ENCODE measurements at places on chromosomes 5 and 9.
A peak's percentile ranks its signal among the peaks of the same experiment; 100 is the strongest.

- no peak for DNase-seq
These were observed 219.6 kb downstream of the WDR70 start for GRCh38 chr5:37598733-37599132.

GRCh38 chr5:61309115-61309514 lies 22.9 kb upstream of the ZSWIM6 start:
- no peak for DNase-seq

- no peak for DNase-seq
These were observed 25.1 kb downstream of the CACNA1B start for GRCh38 chr9:137902646-137903045.

GRCh38 chr5:142663246-142663645 lies 22.6 kb downstream of the FGF1 start:
- no peak for DNase-seq

DNA sequence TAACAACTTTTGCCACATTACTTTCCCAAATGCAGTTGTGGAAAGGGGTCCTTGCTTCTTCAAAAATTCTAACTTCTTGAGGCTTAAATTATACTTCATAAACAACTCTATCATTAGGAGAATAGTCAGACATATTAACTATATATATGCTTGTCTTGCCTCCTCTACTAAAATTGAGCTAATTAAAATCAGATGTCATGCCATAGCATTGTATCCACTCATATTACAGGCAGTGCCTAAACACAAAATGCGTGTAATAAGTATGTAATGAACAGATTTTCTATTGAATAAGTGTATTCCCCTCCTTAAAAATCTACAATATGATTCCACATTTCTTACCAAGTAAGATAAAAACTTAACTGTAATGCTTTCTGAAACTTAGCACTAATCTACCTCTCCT lies 204.5 kb downstream of the PLK2 start:
- no peak for DNase-seq

DNA sequence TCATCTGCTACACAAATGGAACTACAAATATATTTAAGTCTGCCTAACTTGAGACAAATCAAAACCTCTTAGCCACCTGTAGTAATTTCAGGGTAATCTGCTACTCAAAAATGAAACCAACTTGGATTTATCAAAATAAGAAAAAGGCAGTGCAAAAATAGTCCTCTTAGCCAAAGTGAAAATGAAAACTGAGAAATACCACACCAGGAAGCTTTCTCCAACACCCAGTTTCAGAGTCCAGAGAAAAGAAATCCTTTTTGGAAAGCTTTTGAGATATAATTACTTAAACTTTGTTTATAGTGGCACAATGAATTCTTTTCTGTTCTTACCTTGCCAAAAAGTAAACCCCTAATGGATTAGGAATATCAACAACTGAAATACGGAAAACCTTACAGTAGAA lies 990.4 kb downstream of the EFNA5 start:
- peak; percentile 7 for DNase-seq

DNA sequence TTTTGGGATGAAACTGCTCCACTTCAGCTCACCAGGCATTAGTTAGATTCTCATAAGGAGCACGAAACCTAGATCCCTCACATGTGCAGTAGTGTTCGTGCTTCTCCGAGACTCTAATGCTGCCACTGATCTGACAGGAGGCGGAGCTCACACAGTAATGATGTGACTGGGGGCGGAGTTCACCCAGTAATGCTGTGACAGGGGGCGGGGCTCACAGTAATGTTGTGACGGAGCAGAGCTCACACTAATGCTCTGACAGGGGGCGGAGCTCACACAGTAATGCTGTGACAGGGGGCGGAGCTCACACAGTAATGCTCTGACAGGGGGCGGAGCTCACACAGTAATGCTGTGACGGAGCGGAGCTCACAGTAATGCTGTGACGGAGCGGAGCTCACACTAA lies 27.1 kb upstream of the LRRC14B start:
- DNase-seq = no peak

GRCh38 chr5:134005417-134006061 lies 764 bp upstream of the VDAC1 start:
- peak; percentile 54 for DNase-seq

- no peak for DNase-seq
These were observed 28.7 kb downstream of the TLE4 start for GRCh38 chr9:79600466-79600865.

DNA sequence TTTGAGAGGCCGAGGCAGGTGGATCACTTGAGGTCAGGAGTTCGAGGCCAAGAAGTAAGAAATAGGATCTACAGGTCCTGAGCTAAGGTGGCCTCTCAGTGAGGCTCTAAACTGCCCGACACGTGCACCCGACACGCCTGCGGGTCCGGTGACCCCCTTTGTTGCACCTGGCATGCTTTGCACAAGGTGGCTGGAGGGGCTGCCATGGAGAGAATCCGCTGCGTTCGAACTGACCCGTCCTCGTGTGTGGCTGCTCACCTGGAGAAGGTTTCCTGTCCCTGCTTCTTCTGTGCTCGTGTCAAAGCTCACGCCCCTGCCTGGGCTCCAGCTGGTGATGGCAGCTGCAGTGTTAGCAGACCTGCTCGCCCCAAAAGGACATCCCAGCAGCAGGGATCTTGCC lies 5.7 kb upstream of the OLFM1 start:
- DNase-seq = no peak

GRCh38 chr5:57986761-57987341 lies 473.0 kb downstream of the PLK2 start:
- DNase-seq = no peak

DNA sequence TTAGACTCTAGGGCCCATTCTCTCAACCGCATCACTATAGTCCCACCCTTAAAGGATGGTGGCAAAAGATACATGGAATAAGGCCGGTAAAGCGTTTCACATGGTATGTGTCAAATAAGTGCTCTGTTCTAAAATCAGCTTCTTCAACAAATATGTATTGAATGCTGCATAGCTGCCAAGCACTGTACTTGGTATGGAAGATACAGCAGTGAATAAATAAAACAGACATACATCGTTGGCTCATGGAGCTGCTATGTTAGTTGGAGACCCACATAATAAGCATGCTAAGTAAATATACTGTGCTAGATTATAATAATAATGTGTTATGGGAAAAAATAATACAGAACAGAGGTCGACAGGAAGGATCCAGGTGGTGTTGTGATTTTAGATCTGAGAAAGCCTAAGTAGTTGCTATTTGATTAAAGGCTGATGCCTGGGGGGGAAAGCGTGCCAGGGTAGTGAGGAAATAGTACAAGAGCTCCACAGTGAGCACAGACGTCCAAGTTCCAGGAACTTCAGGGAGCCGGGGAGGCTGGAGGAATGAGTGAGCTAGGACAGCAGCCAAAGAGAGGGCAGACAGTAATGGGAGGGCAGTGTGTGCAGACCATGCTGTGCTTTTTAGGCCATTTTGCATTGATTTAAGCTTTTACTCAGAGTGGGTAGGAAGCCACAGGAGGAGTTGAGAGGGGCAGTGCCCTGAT lies 93.7 kb downstream of the JAKMIP2 start:
- DNase-seq = no peak

DNA sequence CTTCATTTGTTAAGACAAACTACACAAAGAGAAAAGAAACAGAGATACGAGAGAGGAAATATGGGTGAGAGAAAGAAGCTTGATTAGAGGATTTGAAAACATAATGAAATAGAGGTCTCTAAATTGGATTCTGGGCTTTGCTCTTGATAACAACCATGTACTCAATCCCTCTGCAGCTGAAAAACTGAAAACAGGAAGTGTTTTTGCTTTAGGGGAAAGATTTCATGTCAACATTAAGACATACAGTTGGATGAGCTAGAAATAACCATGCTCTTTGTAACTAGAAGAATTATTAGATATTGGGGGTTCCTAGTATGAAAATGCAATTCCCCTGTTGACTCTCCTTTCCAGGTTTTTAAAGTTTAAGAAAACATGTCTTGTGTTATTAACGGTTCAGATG lies 21.9 kb downstream of the CRHBP start:
- DNase-seq = no peak

GRCh38 chr9:90921104-90921503 lies 119.5 kb downstream of the SYK start:
- DNase-seq = no peak

- no peak for DNase-seq
These were observed at the start of gene CD180 for GRCh38 chr5:67196537-67197059. TSS of gene CD180 (minus strand) at chr5:67196799. CDS start at chr5:67196641, 158 bp downstream.

DNA sequence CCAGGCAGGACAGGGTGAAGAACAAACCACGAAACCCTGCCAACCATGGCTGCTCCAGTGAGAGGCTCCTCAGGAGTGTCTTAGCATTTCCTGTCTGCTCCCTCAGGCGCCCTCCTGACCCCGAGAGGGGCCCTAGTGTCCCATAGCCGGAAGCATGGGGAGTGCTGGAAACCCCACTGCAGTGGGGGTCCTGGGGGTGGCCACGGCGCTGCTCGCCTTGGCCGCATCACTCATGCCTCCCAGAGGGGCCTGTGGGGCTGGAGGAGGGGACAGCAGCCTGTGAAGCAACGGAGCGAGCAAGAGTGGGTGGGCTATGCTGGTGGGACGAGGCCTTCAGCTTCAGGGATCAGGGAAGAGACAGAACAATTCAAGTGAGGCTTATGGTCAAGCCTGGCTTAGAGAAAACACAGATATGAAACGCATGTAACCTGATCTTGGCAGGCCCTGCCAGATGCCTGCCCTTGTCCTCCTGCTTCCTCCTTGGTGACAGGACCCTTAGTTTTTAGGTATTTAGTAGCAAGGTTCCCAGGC lies 219.1 kb downstream of the FANCC start:
- no peak for DNase-seq

GRCh38 chr9:134733480-134734232 lies 92.1 kb downstream of the COL5A1 start:
- no peak for DNase-seq

DNA sequence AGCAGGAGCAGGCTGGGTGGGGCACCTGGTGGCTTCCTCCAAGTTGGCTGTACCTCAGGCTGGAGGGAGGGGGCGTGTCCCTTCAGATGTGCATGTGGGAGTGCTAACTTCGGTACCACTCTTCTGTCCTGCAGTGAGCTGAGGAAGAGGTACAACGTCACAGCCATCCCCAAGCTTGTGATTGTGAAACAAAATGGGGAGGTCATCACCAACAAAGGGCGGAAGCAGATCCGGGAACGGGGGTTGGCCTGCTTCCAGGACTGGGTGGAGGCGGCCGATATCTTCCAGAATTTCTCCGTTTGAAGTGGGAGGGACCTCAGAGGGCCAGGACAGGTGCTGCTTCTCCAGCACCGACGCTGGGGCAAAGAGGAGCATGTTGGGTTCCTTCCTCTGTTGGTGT lies 9.3 kb downstream of the NXNL2 start:
- no peak for DNase-seq

DNA sequence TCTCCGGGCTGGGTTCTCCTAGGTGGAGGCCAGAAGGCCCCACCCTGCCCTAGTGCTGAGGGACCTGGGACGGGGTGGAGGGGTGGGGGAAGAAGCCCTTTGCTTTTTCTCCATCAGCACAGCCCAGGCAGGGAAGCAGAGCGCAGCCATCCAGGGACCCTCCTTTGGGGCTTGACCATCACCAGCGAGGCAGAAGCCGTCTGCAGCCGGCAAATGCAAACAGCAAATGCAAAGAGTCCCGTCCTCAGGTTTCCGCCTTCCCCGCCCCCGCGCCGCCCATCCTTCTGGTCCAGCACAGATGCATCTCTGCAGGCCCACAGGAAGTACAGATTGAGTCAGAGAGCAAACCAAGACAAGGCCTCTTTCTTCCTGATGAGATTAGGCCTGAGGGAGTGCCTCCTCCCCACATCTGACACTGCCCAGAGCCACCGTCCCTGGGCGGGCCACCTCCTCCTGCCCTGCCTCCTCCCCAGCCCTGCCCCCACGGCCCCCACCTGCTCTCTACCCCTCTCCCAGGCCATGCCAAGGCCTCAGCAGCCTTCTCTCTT lies 23.4 kb downstream of the CORO2A start:
- DNase-seq = peak; percentile 87

GRCh38 chr5:71471193-71471592 lies 15.7 kb downstream of the BDP1 start:
- DNase-seq = no peak

- DNase-seq = no peak
These were observed 389.1 kb downstream of the ENC1 start for GRCh38 chr5:74251141-74252035.

DNA sequence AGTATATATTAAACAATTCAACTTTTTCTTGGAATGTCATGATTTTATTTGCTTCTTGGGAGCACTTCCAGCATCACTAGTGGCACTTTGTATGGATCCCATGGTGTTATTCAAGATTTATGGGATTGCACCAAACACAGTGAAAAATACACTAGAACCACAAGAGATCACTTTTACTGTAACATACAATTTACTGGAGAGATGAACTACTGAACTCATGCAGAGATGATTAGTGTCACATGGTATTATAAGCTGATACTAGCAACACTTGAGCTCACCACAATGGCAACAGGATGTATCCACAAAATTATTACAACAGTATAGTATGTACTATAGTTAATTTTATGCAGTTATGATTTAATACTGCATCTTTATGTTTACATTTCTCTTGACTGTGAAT lies 16.3 kb upstream of the SLC36A2 start:
- no peak for DNase-seq

- no peak for DNase-seq
These were observed 57.4 kb downstream of the NFIB start for GRCh38 chr9:14256588-14256987.

GRCh38 chr5:42715785-42716184 lies 40.8 kb upstream of the CCDC152 start:
- DNase-seq = no peak

GRCh38 chr5:106174903-106175302 lies 1495.8 kb downstream of the EFNA5 start:
- DNase-seq = no peak

DNA sequence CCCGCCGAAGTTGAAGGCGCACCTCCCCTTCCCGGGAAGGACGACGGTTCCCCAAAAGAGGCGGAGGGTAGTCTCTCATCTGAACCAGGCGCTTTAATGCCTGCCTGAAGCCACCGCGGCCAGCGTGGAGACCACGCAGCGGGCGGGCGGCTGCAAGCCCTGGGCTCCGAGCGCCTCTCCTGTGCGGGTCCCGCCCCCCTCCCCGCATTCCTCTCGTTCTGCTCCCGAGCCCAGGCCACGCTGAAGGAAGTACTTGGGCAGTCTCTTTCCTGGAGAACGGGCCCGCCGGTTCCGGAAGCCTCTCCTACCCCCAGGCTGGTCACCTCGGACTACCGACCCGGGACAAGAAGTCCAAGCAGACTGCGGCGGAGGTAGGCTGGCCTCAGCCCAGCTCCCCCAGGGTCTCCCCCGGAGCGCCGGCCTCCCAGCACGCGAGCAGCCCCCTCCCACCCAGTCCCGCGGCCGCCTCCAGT lies 571 bp downstream of the PPIC start:
- peak; percentile 16 for DNase-seq

DNA sequence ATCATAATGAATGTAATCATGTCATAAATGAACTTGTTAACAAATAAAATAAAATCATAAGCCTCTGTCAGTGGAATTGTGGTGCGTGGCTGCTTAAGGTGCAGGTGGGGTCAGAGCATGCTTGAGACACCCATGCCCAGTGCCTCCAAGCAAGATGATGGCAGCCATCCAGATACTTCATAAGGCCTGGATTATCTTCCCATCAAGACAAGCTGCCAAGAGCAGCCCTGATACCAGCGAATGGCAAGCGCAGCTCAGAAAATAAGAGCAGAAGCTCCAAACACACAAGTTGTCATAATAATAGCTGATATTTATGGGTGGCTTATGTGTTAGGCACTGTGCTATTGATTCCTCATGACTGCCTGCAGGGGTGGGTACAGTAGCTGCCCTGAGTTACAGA lies 21.8 kb upstream of the LMX1B start:
- DNase-seq = no peak

Data from GM06990 (cell line).